ENCODE measurements at places on chromosomes 16 and 17.

DNA sequence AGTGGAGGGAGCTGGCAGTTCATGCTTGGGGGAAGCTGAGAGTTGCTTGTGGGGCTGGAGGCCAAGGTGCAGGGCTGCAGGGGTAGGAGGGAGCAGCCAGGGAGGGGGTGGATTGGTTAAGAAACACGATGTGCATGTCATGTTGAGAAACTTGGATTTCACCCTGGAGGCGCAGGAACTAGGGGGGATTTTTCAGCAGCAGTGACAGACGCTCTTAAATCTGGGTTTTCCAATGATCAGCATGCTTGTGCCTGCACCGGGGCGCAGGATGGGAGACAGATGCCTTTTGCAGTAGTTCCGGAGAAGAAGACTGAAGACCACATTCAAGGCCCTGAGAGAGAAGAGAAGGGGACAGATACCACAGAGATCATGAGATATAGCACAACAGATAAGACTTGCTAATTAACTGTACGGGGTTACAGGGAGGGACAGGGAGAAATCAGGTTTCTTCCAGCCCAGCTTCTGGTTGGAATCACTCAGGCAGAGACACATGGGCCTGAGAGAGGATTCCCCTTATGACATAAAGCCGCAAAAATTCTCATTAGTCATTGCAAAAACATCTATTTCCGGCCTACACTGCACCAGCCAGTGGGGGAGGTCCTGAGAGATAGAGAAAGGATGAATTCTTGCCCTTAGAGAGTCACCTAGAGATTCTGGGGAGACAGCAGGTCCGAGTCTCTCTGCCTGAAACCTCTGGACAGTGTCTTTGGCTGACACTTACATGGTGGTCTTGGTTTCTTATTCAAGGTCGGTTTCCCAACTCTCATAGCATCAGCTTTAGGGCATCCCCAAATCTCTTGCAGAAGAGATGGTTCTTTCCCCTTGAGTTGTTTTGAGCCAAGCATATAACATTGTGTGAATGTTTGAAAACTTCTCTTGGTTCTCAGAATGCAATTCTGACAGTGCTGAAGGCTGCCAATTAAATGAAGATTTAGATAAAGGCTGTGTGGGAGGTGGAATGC lies 27.1 kb downstream of the CDH13 start:
- DNase-seq = peak; percentile 97

GRCh38 chr17:14330492-14330962 lies 29.6 kb downstream of the HS3ST3B1 start:
- DNase-seq = no peak

DNA sequence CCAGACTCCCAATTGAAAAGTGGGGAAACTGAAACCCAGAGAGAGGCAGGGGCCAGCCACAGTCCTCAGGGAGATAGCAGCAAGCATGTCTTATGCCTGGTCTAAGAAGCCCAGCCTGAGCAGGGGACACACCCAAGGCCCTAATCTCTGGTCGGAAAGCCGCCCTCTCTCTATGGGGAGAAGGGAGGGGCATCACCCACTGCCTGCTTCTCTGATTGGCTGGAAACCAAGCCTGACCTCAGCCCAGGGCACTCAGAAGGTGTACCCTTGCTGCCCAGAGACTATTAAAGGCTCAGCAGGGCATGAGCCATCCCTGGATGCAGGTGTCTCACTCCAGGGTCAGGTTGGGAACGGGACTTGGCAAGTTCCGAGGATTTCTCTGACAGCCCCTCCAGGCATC lies 5.7 kb upstream of the KRT13 start:
- no peak for DNase-seq

DNA sequence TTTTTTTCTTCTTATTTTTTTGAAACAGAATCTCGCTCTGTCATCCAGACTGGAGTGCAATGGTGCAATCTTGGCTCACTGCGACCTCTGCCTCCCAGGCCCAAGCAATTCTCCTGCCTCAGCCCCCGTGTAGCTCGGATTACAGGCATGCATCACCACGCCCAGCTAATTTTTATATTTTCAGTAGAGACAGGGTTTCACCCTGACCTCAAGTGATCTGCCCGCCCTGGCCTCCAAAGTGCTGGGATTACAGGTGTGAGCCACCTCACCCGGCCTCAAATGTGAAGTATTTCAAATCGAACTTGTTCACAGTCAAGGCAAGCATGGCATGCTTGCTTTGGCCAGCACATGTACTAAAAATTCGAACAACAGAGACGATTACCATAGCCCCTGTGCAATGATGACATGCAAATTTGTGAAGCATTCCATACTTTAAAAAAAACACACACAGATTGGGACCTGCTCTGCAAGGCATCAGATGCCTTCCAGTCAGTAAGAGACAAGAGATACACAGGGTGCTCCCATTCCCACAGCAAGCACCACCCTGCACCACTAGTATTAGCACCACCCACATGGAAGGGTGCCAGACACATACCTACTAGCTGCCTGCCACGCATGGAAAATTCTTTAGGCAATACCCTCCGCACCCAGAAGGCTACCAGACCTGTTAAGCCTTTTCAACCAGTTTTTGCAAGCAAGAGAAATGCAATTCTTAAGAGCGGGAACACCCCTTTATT lies 47.2 kb downstream of the ANKRD11 start:
- DNase-seq = no peak

DNA sequence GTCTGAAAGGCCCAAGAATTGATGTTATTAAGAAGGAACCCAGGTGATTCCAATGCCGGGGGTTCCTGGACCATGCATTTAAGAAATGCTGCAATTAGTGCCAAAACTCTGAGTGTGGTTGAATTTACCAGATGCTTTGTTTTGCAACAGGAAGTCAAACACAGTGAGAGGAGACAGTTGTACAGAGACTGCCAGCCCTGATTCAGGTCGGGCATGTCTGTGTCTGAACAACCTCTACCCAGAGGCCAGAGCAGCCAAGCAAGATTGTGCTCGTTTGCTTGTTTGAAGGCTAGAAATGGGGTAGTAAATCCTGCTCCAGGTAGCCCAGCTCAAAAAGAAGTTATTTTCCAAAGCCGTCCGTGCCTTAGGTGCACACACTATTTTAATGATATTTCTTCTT lies 412.4 kb upstream of the ERCC4 start:
- DNase-seq = no peak

GRCh38 chr17:12046786-12047185 lies 26.1 kb downstream of the MAP2K4 start:
- DNase-seq = no peak

- DNase-seq = no peak
Observed at GRCh38 chr17:74307984-74308773, 17.8 kb upstream of the KIF19 start.

GRCh38 chr17:46115699-46116098 lies 77.5 kb downstream of the KANSL1 start:
- DNase-seq = no peak

GRCh38 chr17:77786740-77787505 lies 171.6 kb upstream of the TNRC6C start:
- no peak for DNase-seq

DNA sequence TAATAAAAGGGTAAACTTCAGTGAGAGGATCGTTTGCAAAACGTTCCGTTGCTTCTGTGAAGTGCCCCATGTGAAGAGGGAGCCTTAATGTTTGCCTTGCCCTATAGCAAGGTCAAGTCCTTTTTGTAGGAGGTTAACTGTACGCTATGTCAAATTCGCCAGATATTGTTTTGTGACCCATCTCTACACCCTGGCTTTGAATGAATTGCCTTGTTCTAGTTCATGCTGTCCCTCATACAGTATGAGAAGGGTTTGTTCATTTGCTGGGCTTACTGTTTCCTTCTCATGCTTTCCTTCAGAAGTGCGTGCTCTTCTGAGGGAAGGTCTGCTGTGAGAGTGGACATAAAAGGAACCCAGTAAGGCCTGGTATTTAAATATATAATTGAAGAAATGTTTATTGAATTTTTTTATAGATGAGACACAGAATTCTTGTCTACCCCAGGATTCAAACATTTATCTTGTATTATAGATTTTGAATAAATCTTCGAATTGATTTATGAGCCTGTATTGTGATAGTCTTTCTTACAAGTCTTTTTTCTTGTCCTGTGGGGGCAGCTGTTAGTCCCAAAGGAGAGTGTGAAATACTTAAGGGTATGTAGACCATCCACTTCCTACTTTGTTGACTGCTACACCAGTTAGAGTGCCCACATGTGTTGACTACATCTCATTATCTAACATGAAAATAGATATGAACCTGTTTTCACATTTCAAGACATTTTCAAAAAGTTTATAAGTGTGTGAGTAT lies 1.7 kb downstream of the MAP3K3 start:
- DNase-seq = no peak

- no peak for DNase-seq
Observed at GRCh38 chr17:383771-384621, 31.4 kb upstream of the RPH3AL start.

DNA sequence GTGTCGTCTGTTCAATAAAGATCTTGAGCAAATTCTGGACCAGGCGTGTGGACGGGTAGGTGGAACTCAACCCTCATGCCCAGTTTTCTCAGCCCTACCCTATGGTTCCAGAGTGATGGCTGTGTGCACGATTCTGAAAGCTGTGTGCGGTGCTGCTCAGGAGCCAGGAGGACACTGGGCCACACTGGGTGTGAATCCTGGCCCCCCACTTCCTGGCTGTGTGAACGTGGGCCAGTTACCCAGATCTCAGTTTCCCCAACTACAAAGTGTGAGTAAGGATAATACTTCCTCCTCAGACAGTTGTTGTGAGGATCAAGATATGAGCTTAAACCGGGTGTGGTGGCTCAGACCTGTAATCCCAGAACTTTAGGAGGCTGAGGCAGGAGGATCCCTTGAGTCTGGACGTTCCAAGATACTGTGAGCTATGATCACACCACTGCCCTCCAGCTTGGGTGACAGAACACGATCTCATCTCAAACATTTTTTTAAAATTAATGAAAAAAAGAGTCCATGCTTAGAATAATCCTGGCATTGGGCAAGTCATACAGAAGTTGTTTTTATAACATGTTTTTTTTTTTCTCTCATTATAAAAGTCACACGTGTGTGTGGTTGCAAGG lies 14.7 kb upstream of the MPRIP start:
- no peak for DNase-seq

GRCh38 chr17:65388911-65389310 lies 172.5 kb downstream of the AXIN2 start:
- peak; percentile 50 for DNase-seq

DNA sequence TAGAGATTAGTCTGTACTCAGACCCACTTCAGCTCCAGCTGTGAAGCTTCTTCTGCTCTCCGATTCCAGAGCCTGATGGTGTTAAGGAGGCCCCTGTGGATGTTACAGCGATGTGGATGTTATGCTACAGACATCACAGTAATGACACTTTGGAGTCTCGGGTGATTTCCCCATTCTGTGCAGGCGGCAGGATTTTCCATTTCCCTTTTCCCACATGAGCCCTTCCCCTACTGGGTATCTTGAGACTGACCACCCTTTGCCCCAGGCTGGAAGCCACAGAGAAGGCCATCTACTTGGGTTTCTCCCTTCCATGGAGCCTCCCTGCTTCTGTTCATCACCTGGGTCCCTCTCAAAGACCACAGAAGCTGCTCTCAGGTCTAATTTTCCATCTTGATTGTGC lies 78.3 kb downstream of the KCNJ12 start:
- no peak for DNase-seq

DNA sequence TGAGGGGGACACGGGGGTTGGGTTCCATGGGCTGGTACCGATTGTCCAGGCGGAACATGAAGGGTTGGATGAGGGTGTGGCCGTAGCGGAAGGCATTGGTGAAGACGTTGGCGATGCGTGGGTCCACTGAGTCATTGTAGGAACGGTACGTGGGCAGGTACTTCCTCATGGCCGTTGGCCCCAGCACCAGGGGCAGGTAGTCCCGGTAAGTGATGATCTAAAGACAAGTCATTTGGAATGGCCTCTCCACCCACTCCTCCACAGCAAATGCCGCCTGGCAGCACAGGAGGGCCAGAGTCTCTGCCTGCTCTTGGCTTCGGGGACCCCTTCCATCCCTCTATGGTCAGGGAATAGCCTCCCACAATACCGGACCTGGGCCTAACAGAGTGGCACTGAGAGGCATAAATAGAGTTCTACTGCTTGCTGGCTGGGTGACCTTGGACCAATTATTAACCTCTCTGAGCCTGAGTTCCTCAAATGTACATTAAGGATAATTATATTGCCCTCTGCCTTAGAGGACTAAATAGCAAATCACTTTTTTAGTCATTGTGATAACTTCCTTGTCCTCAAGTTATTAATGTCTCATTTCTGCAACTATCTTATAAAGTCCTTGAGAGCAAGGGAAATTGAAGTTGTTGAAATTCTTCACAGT lies 7.2 kb downstream of the MPO start:
- no peak for DNase-seq

GRCh38 chr16:20308266-20308665 lies 19.0 kb downstream of the GP2 start:
- DNase-seq = no peak

GRCh38 chr17:44353672-44354331 lies 8.7 kb downstream of the GRN start:
- DNase-seq = no peak

DNA sequence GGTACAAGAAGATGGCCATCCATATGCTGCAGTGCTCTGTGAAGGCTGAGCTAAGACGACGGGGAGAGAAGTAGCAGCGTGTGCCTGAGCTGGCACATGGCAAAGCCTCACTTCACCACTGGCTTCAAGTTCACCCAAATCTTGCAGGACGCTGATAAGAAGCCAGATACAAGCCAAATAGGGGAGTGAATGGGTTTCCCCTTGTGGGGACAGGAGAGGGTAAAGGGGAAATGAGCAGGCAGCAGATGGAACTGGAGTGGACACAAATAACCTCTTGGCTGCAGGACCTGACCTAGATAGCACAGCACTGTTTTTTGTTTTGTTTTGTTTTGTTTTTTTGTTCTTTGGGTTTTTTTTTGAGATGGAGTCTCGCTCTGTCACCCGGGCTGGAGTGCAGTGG lies 21.0 kb upstream of the PITPNA start:
- no peak for DNase-seq

GRCh38 chr17:70318051-70318450 lies 148.7 kb downstream of the KCNJ2 start:
- DNase-seq = no peak

- DNase-seq = no peak
Observed at GRCh38 chr16:22220714-22221113, 14.6 kb downstream of the EEF2K start.

- no peak for DNase-seq
Observed at GRCh38 chr17:64771980-64772844, 110.1 kb upstream of the SMURF2 start.

DNA sequence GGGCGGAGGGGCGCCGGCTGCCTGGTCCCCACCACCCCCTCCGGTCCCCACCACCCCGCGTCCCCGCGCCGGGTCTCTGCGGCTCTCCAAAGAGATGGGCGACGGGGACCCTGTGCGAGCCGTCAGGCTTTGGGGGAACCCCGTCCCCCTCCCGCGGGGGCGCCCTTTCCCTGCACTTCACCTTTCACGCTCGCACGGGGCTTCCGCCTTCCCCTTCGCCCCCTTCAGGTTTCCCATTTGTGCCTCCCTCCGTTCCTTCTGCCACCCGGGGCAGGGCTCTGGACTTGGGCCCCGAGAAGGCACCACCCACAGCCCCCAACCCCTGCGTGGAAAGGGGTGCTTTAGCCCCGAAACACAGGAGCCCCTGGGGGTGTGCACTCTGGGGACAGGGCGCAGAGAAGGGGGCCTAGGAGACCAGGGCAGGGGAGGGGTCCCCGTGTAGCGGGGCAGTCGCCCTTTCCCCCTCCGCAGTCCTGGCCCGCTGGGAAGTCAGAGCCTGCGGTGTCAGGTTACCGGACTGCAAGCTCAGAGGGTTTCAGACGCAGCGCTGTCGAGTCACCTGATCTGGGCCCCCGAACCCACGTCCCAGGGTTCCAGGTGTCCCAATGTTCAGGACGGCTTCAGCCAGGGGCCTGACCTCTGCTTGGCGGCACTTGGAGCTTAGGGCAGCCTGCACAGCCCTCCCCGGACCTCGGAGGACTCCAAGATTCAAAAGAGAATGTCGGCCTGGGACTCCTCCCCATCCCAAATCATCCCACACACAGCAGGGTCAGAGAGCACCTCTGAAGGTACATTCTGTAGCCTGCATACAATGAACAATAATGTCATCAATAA lies 6.7 kb upstream of the CCDC92B start:
- no peak for DNase-seq

Data from HFF-Myc (cell line).